Right atrium auricular region (tissue), 2 donors: ENCODE measurements at places on chromosomes 12 and 14. TPM values are rescaled to one million over a fixed set of nuclear protein-coding genes. Genes with fewer than 3 reads are reported as not detected.
A peak's percentile ranks its signal among the peaks of the same experiment; 100 is the strongest.

The CAPZA3 gene
- total RNA-seq = not detected

The CCDC175 gene
- not detected for total RNA-seq

- no peak overlapping the region for H3K27ac ChIP-seq
- no peaks in the 10 kb centered on the region for H3K36me3 ChIP-seq
- H3K4me3 ChIP-seq = no peak overlapping the region
- no peaks in the 10 kb centered on the region for H3K4me1 ChIP-seq
Observed at GRCh38 chr12:123773375-123773774, 11.3 kb downstream of the DNAH10 start.

DNA sequence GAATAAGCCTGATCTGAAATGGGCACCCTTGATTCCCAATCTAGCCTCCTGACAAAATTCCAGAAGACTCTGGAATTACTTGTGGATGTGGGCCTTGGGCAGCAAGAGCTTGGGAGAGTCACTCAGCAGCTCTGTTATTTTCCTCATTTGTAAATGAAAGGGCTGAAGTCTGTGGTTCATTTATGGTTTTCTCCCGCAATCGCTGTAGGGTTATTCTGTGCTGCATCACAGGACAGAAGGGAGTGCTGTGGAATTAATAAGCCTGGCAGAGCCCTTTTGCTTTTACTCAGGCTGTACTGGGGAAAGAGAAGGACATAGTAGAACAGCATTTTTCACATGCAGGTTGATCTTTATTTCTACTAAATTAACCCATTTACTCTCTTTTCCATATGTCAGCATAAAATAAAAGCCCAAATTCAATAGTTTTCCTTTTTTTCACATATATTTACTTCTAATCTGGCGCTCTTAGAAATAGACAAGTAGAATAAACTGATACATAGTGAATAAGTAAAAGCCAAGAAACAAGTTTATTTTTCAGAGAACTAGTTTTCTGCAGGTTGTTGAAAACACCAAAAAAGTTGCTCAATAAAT lies 49.2 kb downstream of the DUSP16 start:
- no peaks in the 10 kb centered on the region for H3K27me3 ChIP-seq
- peaks cover 11% of the 10 kb centered on the region for H3K36me3 ChIP-seq
- no peak overlapping the region for H3K4me3 ChIP-seq

DNA sequence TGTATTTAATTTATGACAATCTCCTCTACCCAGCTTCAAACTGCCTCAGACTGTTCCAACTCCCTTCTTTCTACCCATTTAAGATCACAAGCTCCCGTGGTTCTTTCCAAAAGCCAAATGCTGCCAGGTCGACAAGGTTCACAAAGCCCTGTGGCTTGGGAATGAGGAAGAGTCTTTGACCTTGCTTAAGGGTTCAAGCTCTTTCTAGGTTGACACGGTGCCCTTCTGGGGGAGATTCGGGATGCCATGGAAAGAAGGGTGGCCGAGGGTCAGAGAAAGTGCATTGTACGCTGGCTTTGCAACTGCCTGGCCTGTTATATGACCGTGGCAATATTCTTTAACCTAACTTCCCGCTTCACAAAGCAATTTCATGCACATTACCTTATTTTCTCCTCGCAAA lies 239.3 kb downstream of the ANO2 start:
- no peak overlapping the region for H3K27ac ChIP-seq
- no peaks in the 10 kb centered on the region for H3K27me3 ChIP-seq
- no peak for DNase-seq
- H3K36me3 ChIP-seq = no peaks in the 10 kb centered on the region

DNA sequence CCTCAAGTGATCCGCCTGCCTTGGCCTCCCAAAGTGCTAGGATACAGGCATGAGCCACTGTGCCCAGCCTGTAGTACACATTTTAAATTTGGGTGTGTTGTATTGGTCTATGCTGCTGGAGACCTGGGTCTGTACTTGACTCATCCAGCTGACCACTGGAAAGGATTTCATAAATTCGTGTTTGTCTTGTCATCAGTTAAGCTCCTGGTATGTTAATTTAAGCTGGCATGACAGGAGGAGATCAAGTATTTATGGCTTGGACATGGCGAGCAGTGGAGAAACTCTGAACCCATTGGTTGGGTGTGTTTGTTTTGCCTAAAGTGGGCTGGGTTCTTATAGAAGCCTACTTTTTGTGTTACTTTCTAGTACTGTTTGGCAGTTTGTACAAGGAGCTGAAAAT lies 24.2 kb downstream of the YY1 start:
- H3K4me1 ChIP-seq = peaks cover 42% of the 10 kb centered on the region
- DNase-seq = no peak
- H3K36me3 ChIP-seq = peaks cover 15% of the 10 kb centered on the region
- H3K27ac ChIP-seq = no peak overlapping the region
- H3K4me3 ChIP-seq = no peak overlapping the region

GRCh38 chr12:117727301-117727700 lies 241.5 kb downstream of the KSR2 start:
- no peaks in the 10 kb centered on the region for H3K4me1 ChIP-seq
- no peak overlapping the region for H3K4me3 ChIP-seq
- no peak overlapping the region for H3K27ac ChIP-seq
- no peak for DNase-seq
- no peaks in the 10 kb centered on the region for H3K27me3 ChIP-seq
- H3K36me3 ChIP-seq = no peaks in the 10 kb centered on the region

DNA sequence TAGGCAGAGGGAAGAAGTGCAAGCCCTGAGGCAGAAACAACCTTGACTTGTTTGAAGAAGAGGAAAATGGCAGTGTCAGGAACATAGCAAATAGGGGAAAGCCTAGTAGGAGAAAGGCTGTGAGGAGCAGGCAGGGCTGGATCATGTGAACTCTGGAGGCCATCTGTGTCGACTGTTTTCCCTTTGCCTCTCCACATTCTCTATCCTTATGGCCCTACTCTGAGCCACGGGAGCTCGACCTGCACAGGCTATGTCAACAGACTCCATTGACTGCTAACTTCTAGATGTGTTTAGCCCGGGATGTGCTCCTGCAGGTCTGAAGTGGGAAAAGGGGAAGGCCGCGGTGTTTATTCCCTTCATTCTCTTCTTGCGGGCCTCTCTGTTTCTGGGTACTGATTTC lies 35.2 kb downstream of the EGLN3 start:
- no peaks in the 10 kb centered on the region for H3K36me3 ChIP-seq
- no peaks in the 10 kb centered on the region for H3K27me3 ChIP-seq
- H3K4me1 ChIP-seq = no peaks in the 10 kb centered on the region
- DNase-seq = no peak
- no peak overlapping the region for H3K4me3 ChIP-seq
- H3K27ac ChIP-seq = no peak overlapping the region

GRCh38 chr14:56635041-56635440 lies 55.4 kb downstream of the TMEM260 start:
- no peak overlapping the region for H3K4me3 ChIP-seq
- no peak overlapping the region for H3K27ac ChIP-seq
- no peaks in the 10 kb centered on the region for H3K4me1 ChIP-seq
- DNase-seq = no peak
- H3K36me3 ChIP-seq = peaks cover 75% of the 10 kb centered on the region

The LIN7A gene
- 16.2 TPM for total RNA-seq

The RIMBP2 gene
- total RNA-seq = 0.04 TPM

DNA sequence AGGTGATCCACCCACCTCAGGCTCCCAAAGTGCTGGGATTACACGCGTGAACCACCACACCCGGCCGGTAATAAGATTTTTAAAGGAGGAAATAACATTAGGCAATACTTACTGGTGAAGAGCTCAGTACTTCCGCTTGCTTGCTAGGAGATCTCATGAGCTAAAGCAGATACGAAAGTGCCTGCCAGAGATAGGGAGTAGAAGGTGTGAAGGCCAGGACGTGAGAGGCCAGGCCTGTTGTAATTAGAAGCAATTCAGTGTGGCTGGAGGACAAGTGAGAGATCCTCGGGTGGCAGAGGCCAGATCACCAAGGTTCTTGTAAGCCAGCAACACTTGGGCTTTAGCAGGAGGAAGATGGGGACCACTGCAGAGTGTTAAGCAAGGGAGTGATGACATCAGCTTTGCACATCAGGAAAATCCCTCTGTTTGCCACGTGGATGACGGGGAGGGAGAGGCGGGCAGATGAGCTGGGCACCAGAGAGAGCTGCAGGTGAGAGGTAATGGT lies 7.6 kb downstream of the TECPR2 start:
- no peaks in the 10 kb centered on the region for H3K36me3 ChIP-seq
- no peaks in the 10 kb centered on the region for H3K27me3 ChIP-seq
- no peak for DNase-seq
- peak overlapping the region; percentile 60 for H3K27ac ChIP-seq
- H3K4me3 ChIP-seq = no peak overlapping the region

DNA sequence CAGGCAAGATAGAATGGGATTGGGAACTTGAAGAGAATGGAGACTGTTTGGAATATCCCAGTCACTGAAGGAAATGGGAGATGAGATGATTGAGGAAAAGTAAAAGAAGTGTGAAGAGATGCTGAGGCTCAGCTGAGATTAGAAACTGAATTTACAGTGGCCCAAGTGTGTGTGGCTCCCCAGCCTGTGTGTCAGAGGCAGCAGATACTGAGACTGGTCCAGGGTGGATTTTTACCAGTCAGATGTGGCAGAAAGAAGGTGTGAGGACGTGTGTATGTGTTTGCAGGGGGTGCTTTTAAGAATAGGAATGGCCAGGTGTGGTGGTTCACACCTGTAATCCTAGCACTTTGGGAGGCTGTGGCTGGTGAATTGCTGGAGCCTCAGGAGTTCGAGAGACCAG lies 42.9 kb downstream of the PRKCH start:
- peaks cover 5% of the 10 kb centered on the region for H3K4me1 ChIP-seq
- no peak overlapping the region for H3K4me3 ChIP-seq

GRCh38 chr12:89663577-89664357 lies 44.9 kb downstream of the ATP2B1 start:
- no peak overlapping the region for H3K4me3 ChIP-seq
- H3K27ac ChIP-seq = peak overlapping the region; percentile 6
- H3K4me1 ChIP-seq = no peaks in the 10 kb centered on the region
- DNase-seq = no peak

The BICDL1 gene
- 47.2 TPM for total RNA-seq

The IL22 gene
- total RNA-seq = not detected

DNA sequence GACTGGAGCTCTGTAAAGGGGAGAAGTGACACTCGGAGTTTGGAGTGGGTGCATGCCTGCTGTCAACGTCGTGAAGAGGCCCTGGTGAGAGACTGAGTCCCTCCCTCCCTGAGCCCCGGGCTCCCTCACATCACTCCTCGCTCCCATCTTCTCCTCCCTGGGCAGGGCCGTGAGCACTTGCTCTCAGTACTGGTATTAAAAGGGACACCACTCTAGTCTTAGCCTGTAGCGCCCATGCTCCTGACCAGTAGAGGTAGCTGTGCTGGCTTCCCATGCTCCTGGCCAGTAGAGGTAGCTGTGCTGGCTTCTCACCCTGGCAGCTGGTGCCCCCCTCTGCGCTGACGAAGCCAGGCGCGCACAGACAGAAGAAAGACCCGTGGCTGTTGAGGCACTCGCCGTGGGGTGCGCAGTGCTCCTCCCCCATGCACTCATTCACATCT lies 14.7 kb downstream of the ISCA2 start:
- DNase-seq = no peak
- peaks cover 24% of the 10 kb centered on the region for H3K36me3 ChIP-seq
- H3K27me3 ChIP-seq = no peaks in the 10 kb centered on the region
- H3K4me1 ChIP-seq = no peaks in the 10 kb centered on the region
- no peak overlapping the region for H3K27ac ChIP-seq
- H3K4me3 ChIP-seq = no peak overlapping the region

The CCDC38 gene
- not detected for total RNA-seq

The CBLN3 gene
- total RNA-seq = 0.48 TPM

DNA sequence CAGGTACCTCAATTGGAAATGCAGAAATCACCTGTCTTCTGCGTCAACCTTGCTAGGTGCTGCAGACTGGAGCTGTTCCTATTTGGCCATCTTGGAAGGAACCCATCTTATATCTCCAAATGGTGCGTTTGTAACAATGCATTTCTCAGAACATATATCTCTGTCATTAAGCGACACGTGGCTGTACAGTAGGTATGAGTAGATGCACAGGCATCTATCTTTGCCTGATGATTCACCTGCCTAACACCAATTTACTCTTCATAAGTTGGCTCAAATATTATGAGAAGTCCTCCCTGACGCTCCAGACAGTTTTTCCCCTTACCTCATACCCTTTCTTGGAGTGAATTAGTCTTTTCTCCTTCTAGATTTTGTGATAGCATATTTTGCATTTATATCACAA lies 44.2 kb downstream of the GPR137C start:
- H3K27ac ChIP-seq = no peak overlapping the region
- H3K4me3 ChIP-seq = no peak overlapping the region
- no peaks in the 10 kb centered on the region for H3K36me3 ChIP-seq
- H3K27me3 ChIP-seq = no peaks in the 10 kb centered on the region

GRCh38 chr12:93790472-93791152 lies 113.4 kb downstream of the CRADD start:
- H3K27me3 ChIP-seq = no peaks in the 10 kb centered on the region
- H3K36me3 ChIP-seq = no peaks in the 10 kb centered on the region
- no peak overlapping the region for H3K27ac ChIP-seq

- peak overlapping the region; percentile 61 for H3K27ac ChIP-seq
- H3K4me1 ChIP-seq = peaks cover 4% of the 10 kb centered on the region
- H3K4me3 ChIP-seq = no peak overlapping the region
- no peak for DNase-seq
Observed at GRCh38 chr12:111444314-111444924, 38.7 kb downstream of the SH2B3 start.

DNA sequence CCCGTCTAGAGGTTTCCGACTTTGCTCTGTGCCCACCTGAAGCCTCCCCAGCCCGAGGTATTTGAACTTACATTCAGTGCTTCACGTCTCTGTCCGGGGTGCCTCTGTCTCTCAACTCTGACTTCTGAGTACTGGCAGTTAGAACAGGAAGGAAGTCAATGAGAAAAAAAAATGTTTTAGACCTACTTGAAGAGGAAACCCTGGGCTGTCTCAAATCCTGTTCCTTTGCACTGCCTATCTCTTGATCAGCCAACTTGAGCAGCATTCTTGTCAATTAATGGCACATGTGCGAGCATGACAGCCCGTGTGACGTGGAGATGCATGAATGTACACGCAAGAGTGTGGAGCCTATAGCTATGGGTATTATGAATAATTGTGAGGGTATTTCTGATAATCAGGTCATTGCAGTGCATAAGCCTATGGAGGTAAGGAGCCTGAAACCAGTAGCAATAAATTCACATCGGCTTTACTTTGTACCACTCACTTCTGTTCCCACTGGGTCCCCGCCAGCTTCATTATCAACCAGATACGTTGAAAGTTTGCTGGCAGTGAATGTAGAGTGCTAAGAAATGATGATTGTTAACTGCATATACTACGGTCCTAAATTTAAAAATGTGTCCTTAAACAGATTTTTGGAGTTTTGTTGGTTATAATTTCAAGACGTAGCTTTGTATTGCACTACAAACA lies at the start of gene ARHGDIB:
ARHGDIB (minus strand) TSS at position 136 of the 687 bp plus-strand sequence. CDS start 10,889 bp downstream, outside the sequence.
- peak within 1 kb of the TSS; percentile 83 for H3K27ac ChIP-seq
- no peaks in the 10 kb centered on the region for H3K27me3 ChIP-seq
- peak within 1 kb of the TSS; percentile 41 for H3K4me3 ChIP-seq

GRCh38 chr12:1918884-1919236 lies 408 bp upstream of the CACNA2D4 start:
- no peak overlapping the region for H3K27ac ChIP-seq
- H3K4me1 ChIP-seq = peaks cover 26% of the 10 kb centered on the region
- no peaks in the 10 kb centered on the region for H3K36me3 ChIP-seq
- H3K27me3 ChIP-seq = no peaks in the 10 kb centered on the region
- DNase-seq = no peak
